ENCODE measurements at places on chromosomes 4 and X. TPM values are rescaled to one million over a fixed set of nuclear protein-coding genes. Genes with fewer than 3 reads are reported as not detected.

Gene MSX1
- total RNA-seq, result 2.2 TPM

Gene KCNE5
- total RNA-seq, result 0.11 TPM

Gene BEX4
- 31.1 TPM for total RNA-seq

Gene ZNF711
- total RNA-seq, result 0.86 TPM

Gene FRAS1
- 0.11 TPM for total RNA-seq

Gene RGN
- 9.6 TPM for total RNA-seq

Gene CDKN2AIP
- total RNA-seq, result 16.9 TPM

Gene ATOH1
- total RNA-seq, result not detected

Gene DUSP21
- not detected for total RNA-seq

Gene GPM6B
- 3.5 TPM for total RNA-seq

Gene NUP62CL
- 0.22 TPM for total RNA-seq

Gene RNF128
- not detected for total RNA-seq
